Amygdala (tissue), 56 donors: ENCODE measurements at places on chromosomes 6 and 20.

- no peak for DNase-seq
Observed at GRCh38 chr6:111973927-111974639, 79.8 kb upstream of the CCN6 start.

DNA sequence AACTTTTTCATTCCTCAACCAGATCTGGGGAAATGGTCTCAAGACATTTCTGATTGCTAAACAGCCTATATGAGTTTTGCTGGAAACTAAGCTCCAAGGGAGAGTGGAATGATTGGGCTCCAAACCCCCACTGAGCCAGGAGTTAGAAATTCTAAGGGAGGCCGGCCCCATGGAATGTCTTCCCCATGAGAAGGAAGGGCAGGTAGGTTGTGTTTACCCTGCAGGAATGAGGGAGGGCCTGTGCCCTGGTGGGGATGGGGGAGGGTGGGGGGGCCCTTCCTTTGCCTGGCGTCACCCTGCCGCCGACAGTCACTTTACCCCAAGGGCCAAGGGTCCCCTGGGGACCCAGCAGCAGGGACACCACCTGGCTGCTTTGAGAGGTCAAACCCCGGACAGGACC lies 298.9 kb downstream of the TFAP2C start:
- no peak for DNase-seq

DNA sequence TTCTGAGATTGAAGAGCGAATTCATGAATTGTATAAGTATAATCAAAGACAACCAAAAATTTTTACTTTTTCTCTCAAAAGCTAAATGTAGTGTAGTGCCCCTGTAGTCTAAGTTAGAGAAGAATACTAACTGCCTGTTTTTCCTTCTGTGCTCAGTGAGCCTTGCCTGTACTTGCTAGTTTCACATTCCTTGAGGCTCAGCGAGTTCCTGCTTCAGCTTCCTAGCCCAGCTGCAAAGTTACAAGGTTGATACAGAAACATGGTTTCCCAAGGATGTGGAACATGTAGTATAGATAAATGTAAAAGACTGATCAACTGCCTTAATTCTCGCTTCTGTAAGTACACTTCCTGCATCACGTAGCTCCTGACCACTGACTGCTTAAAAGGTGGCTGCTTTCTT lies 33.1 kb upstream of the SEC63 start:
- no peak for DNase-seq

DNA sequence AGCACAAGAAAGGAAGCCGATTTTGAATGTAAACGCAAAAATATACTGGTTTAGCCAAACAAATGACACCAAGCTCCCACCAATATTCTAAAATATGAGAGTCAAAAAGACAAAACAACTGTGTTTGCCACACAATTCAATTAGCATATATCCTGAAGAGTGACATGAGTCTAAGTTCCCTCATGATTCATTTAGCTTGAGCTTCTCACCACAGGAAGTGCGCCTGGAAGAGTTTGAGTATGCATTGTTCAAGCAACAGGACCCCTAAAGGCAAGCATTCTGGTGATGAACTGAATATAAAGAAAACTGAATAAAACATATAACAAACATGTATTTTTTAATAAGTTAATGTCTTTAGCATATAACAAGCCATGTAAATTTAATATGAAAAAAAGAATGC lies 115.2 kb upstream of the RUNX2 start:
- DNase-seq = no peak

GRCh38 chr6:18501663-18502013 lies 114.5 kb downstream of the RNF144B start:
- DNase-seq = no peak

DNA sequence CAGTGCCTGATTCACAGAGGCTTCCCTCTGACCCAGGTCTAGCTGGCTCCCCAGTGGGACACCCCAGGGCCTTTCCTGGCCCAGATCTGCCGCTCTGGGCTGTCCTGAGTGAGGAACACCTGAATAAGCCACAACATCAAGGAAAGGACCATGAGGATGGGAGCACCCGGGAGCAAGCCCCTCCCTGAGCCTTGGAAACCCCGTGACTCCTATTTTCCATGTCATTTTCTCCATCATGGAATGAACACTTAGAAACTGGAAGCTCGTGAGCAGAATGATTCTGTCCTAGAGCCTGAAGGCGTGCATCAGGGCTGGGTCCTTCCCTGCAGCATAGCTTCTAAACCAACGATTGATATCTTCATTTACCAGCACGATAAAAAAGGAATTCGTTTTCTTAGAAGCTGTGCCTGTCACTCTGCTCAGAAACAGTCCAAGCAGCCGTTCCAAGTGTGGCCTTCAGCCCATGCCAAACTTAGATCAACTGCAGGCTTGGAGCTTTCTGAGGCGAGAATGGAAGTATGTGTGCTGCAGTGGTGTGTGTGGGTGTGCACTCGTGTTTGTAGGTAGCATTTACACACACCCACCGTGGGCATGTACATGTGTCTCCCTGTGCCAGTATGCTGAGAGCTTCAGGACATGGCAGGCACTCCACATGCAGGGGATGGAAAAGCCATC lies 83.2 kb upstream of the FOXC1 start:
- peak; percentile 65 for DNase-seq

GRCh38 chr6:138719011-138719635 lies 54.4 kb upstream of the CCDC28A start:
- DNase-seq = no peak

DNA sequence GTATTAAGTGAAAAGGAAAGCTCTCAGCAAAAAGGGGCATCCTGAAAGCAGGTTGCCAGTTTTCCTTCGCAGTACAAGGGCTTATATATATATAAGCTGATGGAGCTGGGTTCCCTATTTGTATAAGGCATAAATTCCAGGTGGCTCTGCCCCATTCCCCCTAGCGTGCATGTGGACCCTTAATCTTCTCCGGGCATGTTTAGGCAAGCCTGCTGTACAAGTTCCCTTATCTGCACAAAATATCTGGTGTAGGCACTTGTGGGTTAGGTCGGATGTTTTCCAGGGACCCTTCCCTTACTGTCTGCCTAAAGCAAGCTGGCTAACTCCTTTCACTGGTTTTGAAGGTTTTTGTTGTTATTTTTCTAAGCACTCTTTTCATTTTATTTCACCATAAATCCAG lies 140.7 kb downstream of the FUT9 start:
- DNase-seq = no peak

DNA sequence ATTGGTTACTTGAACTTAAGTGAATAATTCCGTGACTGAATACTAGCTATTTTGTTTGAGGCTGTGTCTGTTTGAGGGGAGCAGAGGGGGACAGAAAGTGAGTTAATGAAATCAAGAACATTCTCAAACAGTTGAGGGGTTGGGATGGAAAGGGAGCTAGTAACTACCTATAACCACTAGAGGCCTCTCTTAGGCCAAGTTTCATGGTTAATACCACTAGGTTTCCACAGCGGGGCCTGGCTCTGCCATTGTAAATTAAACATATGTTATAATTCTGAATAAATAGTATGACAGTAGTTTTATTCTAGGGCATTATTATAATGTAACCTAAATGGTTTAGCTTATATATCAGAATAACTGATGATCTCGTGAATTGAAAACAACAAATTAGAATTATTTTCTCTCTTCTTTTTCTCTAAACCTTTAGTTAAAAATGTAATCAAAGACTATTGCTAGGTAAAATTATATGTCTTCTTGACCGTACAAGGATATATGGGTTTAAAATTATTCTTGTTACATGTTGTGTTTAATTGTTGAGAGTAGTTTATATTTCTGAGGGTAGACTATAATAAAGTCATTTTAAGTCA lies 108.1 kb downstream of the BCKDHB start:
- DNase-seq = no peak

DNA sequence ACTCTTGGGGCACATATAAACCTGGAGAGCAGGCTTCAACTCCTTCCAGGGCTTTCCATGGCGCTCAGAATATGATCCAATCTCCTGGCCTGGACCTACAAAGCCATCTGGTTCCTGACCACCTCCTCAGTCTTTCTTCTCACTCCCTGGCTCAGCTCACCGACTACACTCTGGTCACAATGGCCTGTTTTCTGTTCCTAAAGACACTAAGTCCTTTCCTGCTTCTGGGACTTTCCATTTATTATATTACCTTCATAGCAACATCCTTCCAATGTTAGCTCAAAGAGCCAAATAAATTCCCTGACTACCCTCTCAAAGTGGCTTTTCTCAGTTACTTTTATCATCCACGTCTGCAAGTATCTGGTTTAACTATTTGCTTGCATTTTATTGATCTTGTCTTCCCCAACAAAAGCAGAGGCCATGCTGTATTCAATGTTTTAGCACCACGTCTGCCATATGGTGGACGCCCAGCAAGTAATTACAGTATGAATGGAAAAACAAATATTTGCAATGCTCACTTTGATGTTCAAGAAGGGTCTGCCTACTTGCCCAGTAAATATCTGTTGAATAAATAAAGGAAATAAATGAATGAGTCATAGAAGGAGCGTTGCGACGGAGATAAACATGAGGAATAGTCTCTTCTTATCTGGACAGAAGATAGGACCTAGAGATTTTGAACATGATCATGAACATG lies 328.4 kb downstream of the ESR1 start:
- no peak for DNase-seq

GRCh38 chr6:47736083-47736700 lies 37.8 kb downstream of the ADGRF4 start:
- no peak for DNase-seq

DNA sequence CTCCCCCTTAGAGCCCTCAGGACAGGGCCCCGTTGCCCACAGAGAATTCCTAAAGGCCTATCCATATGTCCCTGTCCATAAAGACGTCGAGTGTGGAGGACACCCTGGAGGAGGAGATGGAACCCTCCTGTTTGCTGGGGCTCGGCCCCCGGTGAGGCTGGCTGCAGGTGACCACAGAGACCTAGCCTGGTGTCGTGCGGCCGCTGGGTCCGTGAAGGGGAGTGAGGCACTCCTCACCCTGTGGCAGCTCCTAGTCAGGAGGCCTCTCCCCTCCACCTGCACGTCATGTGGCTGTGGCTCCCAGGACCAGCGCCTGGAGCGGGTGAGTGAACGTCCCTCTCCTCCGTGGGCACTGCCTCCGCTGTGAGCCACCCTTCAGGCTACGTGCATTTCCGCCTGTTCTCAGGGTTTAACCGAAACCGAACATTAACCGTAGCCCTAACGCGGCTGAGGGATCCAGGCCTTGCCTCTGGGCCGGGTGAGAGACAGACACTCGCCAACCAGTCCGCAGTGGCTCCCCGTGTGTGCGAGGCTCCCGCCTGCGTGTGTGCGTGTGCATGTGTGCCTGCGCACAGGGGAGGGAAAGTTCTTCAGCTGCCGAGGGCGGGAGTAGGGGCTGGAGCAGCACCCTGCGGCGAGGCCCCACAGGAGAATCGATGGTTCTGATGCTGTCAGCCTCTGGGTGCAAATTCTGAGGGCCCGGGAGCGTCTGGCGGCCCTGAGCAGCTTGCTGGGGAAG lies 5.9 kb upstream of the TCEA2 start:
- no peak for DNase-seq

DNA sequence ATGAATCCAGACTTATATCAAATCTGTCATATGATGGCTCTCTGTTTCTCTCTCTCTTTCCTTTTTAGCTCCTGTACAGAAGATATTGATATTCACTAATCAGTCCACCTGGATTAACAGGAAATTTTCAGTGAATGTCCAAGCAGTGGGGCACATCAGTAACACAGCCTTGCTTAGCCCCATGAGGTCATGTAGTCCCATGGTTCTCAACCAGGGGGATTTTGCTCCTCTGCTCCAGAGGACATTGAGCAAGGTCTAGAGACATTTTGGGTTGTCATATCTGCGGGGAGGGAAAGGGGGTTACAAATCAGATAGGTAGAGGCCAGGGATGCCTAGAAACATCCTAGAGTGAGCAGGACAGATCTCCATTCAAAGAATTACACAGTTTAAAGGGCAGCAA lies 810 bp downstream of the GSTA1 start:
- no peak for DNase-seq

GRCh38 chr6:105805501-105806023 lies 280.6 kb upstream of the PRDM1 start:
- DNase-seq = no peak

GRCh38 chr6:10412461-10413261 lies 2.2 kb downstream of the TFAP2A start:
- no peak for DNase-seq

DNA sequence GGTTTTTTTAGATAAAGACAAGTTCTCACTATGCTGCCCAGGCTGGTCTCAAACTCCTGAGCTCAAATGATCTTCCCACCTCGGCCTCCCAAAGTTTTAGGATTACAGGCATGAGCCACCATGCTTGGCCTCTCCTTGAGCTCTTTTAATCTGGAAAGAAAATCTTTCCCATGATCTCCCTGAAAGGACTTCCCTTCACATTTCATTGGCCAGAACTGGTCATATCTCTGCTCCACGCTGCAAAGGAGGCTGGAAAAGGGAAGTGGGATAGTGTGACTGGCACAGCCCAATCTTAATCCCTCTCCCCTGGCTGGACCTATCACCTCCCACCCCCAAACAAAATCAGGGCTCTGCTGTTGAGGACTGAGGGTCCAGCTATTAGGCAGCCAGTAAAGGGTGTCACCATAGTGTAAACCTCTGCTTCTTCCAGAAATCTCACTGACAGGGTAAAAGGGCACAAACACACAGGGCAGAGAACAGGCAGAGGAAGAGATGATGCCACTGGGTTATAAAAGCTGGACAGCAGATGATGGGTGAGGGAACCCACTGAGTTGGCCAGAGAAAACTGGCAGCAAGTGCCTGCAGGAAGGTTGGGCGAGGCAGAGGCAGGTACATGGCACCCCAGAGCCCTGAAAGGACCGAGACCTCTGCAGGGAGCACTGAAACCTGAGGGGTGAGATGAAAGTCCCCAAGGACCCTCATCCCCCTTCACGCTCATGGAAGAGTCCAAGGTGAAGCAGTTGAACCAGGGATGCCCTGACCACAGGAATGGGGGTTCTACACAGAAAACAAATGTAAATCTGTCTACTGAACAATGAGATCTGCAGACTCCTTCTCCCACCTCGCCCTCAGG lies 83.1 kb upstream of the PTPN1 start:
- no peak for DNase-seq

DNA sequence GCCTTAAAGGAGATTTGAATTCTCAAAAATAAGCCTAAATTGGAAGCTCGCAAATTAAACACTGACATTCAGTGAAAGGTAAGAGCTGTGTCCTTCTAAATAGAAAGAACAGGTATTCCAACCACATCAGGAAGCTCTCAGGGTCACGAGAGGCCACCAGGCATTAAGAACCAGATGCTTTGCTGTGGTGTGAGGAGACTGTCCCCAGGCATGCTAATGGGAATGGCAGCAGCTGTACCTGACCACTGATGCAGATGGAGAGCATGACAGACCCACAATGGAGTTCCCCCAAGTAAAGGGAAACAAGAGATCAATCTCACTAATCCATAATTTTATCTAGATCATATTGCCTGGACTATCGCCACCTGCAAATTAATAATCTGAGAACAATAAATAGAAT lies 658.9 kb upstream of the NOX3 start:
- DNase-seq = no peak
